ENCODE measurements at places on chromosomes 7 and 10.

- DNase-seq, result no peak
Observed at GRCh38 chr7:22124941-22125340, 179.2 kb upstream of the CDCA7L start.

- no peak for DNase-seq
Observed at GRCh38 chr7:880450-880849, 4.1 kb downstream of the GET4 start.

GRCh38 chr7:106134241-106134640, 22.1 kb upstream of the SYPL1 start:
- DNase-seq, result no peak

DNA sequence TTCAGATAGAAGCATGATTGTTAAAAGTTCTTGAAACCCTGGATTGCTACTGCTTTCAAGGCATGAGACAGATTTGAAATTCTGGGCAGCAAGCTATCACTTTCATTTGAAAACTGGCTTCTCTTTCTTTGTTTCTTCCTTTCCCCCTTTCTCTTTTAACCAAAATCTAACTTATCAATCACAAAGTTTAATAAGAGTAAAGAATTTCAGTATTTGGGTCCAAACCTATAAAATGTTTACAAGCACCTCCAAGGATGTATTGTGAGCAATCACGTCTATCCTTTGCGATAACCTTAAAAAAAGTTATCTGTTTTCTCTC, 21.6 kb upstream of the RPA3 start:
- DNase-seq, result no peak

- DNase-seq, result no peak
Observed at GRCh38 chr10:73920089-73920488, 9.2 kb downstream of the PLAU start.

- no peak for DNase-seq
Observed at GRCh38 chr10:95235676-95236067, 41.6 kb downstream of the ACSM6 start.

DNA sequence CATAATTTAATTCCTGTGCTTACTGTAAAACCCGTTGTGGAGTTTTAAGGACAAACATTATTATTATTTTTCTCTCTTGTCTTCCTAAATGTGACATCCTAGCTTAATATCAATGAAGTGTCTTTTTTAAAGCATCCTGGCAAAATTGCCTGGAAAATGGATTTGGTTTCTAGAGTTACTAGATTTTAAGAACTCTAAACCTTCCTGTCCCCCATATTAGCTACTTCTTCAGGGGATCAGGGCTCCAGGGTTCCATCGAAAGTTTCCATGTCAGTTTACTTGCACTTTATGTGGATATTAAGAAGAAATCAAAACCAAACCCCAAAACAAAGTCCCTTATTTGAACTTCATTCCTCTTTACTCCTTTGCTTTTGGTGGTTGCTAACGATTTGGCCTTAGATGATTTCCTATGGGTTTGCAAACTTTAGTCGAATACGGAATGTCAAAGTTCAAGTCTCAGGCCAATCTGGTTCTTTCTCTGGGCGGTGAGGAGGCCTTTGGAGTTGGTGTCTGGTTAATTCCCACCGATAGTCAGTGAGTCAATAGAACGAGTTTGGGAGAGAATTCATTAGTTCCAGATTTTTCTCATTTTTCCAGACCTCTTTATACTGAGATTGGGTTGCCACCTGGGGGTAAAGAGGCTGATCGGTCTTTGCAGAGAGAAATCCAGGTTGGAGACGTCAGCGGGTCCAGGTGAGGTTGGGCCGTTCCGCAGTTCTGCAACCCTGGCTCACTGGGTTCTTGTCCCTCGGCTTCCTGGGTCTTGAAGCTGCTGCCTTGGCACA, 1.1 kb downstream of the CUX1 start:
- DNase-seq, result no peak

DNA sequence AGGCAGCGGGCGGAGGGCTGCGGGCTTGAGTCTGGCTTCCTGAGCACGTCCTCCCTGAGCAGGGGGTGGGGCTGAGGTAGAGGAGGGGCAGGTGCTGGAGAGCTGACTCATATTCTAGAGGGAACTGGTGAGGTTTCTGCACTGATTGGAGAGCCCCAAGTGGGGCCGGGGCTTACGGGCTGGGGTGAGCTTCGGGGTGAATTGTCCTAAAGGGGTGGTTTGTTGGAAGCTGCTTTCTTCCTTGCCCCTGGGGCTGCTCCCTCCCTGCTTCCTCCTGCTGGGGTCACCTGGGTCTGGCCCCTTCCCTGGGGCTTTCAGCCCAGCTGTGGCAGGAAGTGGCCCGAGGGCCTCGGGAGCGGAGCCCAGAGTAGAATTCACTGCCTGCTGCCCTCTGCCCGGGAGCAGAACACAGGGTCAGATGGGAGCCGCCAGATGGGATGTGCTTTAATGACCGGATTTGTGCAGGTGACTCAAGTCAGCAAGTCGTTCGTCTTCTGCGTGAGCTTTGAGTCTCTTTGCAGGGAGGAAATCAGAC, 48.6 kb downstream of the FAM20C start:
- DNase-seq, result no peak

DNA sequence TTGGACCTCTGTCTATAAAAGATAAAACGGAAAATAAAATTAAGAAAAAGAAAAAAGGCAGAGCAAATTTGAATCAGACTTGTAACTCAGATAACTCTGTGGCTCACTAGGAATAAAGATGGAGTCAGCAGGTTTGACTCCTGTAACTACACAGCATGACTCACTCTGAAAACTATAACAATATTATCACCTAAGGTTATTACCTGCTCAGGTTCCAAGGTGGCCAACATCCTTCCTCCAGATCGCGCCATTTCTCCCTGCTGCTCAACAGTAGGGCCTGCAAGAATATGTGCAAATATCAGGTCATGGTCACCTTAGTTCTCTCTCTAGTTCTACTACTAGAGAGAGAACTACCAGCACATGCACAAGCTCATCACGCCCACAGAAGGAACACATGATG, 30.0 kb downstream of the ALDH18A1 start:
- no peak for DNase-seq

DNA sequence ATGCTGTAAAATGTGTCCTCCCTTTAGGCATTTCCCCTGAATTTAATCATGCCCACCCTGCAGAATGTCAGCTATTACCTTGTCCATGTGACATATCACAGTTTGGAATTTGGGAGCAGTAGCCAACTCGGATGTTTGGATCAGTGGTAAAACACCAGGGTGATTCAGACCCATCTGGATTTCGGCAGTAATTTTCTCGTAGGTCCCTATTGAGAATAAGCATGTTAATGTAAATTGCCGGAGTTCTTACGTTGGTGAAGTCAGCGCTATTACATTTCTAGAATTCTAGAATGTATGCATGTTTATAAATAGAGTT, 44.1 kb downstream of the HGF start:
- DNase-seq, result no peak

- DNase-seq, result no peak
Observed at GRCh38 chr7:26213807-26214515, 12.4 kb downstream of the CBX3 start.

DNA sequence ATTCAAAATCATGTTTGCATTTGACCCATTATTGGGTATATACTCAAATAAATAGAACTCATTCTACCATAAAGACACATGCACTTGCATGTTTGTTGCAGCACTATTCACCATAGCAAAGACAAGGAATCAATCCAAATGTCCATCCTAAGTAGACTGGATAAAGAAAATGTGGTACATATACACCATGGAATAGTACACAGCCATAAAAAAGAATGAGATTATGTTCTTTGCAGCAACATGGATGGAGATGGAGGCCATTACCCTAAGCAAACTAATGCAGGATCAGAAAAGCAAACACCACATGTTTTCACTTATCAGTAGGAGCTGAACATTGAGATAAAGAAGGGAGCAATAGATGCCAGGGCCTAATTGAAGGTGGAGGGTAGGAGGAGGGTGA, 12.0 kb upstream of the HHEX start:
- no peak for DNase-seq

GRCh38 chr7:144513334-144513733, 109.8 kb upstream of the NOBOX start:
- DNase-seq, result peak; percentile 52

DNA sequence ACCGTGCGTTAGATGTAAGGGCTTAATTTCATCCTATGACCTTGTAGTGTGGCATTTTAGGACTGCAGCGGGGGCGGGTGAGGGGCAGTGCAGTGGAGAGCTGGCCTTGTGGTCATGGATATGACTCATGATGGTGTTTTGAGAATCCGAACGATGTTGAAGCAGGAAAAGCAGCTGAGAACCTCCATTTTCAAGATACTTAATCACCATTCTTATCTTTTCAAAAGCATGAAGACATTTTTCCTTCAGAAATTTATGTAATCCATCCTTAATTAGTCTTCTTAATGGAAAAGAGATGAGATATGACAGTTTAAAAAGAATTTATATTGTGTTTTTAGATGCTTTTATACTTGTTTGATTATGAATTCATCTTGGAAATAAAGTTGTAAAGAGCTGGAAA, 9.6 kb downstream of the ATP5F1C start:
- DNase-seq, result peak; percentile 76

GRCh38 chr7:70588191-70588921, 543.6 kb upstream of the GALNT17 start:
- no peak for DNase-seq

DNA sequence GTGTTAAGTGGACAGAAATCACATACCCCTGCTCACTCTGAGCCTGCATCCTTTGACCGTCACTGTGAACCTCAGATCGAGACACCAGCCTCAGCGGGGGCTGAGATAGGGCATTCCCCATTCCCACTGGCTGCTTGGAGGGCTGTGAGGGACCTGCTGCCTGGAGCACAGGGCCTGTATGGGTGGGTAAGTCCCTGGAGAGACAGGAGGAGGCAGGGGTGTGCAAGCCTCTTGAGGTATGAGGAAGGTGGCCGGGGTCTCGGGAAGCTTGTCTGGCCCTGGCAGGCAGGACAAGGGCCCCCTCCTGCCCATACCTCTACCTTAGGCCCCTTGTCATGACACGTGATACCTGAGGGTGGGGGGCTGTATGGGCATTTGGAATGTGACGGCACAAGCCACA, 187.4 kb downstream of the MGMT start:
- DNase-seq, result no peak

- no peak for DNase-seq
Observed at GRCh38 chr10:48609899-48610584, 5.2 kb upstream of the ARHGAP22 start.

- DNase-seq, result no peak
Observed at GRCh38 chr10:6739530-6740174, 159.6 kb upstream of the PRKCQ start.
